Stimulated activated CD4-positive, alpha-beta T cell treated with anti-CD3 and anti-CD28 coated beads, TNF-alpha, amount 100 ng/mL, for 1 hour (primary cell): ENCODE measurements at places on chromosomes 12 and 14.

GRCh38 chr12:164207-164606 is 49.8 kb downstream of the SLC6A12 start:
- DNase-seq: no peak

- no peak for DNase-seq
These were observed 80.5 kb upstream of the GARIN6 start for GRCh38 chr12:99567072-99567471.

DNA sequence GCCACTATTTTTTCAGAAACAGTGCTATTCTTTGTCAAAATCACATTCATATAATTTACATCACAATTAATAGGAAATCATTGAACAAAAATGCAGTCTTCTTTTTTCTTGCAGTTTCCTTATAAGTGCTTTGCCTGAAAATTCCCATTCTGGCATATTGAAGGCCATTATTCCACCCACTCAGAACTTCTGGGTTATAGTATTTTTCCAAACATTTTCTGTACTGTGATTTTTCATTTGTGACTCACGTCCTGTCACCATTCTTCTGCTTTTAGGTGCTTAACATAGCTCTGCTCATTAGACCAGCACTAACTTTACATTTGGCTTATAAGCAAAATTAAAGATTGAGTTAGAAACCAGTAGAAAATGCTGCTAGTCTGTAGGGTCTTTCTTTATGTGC is 241.0 kb upstream of the NPAS3 start:
- no peak for DNase-seq

- DNase-seq: no peak
These were observed 28.5 kb downstream of the CD9 start for GRCh38 chr12:6228535-6229223.

DNA sequence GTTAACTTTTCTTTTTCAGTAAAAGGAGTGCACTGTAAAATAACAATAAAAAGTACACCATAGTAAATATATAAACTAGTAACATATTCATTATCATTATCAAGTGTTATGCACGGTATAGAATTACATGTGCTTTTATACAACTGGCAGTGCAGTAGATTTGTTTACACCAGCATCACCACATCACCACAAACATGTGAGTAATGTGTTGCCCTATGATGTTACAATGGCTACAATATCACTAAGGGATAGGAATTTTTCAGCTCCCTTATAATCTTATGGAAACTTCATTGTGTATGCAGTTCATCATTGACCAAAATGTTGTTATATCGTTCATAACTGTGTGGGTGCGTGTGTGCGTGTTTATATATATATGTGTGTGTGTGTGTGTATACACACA is 23.5 kb upstream of the NEDD1 start:
- DNase-seq: no peak

GRCh38 chr14:34693228-34693939 is 21.0 kb downstream of the CFL2 start:
- DNase-seq: no peak

- DNase-seq: no peak
These were observed 76.7 kb downstream of the NCOR2 start for GRCh38 chr12:124490584-124491305.

DNA sequence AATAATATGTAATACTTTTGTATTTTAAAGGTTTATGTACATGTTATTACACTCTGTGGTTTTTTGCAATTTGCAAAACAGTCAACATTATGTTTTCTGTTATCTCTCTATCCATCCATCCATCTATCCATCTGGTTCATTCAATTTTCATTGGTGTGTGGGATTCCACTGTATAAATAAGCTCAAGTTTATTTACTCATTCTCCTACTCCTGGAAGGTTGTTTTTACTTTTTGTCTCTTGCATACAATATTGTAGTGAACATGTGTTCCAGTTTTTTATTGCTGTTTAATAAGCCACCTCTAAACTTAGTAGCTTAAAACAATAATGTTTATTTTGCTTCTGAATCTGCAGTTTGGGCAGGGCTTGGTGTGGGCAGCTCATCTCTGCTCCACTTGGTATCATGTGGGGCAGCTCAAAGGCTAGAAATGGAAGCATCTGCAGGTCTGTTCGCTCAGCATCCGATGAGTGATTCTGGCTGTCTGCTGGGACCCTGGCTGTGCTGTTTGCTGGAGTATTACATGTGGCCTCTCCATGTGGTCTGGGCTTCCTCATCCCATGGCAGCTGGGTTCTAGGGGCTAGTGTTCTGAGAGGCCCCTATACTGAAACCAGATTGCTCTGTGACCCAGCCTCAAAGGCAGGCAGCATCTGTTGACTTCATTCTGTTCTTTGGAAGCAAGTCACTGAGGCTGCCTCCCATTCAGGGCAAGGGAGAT is 98.8 kb downstream of the SLC25A47 start:
- no peak for DNase-seq

DNA sequence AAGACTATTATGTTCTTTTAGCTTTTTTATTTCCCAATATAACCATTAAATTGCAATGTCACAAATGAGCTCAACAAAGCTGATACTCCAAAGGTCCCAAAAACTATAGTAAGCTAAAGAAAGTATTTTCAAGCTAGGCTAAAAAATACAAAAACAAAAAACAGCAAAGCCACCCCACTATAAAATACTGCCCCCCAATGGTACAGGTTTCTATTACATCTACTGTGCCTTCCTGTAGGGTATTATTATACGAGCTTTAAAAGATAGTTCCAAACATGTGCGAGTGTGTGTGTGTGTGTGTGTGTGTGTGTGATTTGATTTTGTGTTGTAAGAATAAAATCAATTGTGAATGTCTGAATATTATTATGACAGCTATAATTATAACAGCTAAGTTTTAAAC is 1.1 kb downstream of the IFNG start:
- DNase-seq: no peak

DNA sequence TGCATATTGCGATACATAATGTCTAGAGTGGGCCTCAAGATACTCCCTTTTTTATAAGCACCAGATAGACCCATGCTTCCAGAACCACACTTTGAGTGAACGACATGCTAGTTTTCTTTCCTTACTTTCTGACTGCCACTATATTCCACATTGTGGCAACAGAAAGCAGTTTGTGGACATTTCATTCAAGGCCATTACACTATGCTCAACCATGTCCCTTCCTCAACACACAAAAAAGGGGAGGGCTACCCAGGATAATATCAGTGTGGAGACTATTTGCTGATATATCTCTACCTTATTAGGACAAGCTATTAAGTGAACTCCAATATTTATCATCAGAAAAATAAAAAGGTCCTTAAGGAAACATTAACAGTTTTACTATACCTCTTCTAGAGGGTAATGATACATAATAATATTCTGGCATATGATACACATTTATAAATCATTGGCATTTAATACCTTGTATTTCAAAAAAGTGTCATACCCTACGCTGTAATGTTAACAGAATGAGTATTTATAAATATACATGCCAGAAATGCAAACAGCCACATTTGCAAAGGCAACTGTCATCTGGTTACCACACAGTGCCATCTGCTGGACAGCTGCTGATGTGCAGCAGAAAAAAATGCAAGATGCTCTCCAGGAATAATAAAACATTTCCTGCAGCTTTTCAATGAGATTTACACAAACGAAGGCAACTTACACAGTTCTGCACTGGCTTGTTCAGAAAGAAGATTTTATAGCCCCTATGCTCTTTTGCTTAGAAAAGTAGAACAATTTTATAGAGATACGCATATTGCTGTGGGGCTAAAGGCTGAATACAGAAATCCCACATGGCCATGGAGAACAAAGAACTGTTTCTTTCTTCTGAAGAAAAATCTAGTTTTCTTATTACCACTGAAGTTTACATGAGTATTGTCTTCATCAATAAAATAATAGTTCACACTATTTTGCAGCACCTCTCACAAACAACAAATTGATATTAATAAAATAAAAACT is 182.2 kb upstream of the GRIP1 start:
- DNase-seq: peak; percentile 11

DNA sequence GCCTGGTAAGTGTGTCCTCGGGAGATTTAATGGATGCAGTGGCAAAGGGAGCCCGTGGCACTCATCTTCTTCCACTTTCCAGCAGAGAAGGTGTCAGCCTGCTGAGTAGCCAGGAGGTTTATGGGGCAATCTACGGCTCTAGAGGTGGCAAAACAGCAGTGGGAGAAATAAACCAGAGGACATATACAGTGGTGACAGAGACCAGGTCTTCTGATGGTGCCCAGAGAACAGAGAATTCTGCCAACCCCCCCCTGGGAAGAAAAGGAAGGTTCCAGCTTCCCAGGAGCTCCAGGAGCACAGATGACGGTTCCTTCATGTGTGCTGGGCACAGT is 43.0 kb downstream of the SMIM41 start:
- DNase-seq: no peak
